ENCODE measurements at places on chromosomes 16 and 17.

DNA sequence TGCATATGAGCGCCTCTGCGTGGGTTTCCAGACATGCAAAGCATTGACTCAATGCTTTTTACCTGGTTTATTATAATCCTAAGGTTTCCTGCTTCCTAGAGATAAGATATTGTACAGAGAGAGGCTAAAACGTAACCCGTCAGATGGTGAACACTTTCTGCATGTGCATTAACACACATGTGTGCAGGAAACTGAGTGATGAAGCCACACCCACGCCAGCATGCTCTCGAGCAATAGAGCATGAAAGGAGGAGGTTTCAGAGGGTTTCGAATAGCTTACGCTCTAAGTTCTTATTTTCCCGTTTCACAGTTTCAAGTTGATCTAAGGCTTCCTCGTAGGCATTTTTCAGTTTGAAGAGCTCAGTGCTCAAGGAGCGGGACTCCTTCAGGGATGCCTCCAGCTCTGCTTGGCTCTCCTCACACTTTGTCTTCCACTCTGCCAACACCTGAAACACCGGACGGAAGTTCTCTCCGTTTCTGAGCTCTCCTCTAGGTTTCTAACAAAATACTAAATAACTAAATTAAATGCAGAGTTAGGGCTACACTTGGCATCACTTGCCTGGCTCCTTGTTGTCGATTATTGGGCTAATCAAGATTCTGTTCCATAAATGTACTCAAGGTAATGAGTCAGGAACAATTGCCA is 23.2 kb downstream of the MYH3 start:
- no peak for DNase-seq

DNA sequence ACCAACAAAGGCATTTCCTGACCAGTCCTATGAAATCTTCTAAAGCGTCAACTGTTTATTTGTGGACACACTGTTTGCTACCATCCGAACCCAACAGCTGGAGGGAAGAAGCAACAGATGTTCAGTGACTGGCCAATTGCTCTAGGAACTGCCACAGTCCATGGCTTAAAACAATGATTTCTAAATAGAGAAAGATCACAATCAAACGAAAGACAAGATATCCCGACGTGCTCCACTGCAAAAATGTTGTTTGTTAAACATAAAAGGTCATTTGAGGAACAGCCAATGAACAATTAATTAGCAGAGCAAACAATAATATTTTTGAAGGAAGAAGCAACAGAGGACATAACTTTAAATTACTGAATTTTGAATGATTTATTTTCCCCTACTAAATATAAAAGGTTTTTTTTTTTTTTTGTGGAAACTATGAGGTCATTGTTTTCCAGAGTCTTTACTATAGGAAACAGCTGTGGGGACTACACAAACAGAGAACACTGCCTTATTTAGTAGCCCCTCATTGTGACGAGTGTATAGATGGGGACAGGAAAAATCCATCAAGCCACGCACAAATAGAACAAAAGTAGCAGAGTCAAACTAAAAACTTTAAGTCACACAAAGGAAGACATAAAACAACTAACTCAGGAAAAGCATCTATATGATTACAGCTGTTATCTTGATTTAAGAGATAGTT is 17.2 kb downstream of the USP31 start:
- no peak for DNase-seq

DNA sequence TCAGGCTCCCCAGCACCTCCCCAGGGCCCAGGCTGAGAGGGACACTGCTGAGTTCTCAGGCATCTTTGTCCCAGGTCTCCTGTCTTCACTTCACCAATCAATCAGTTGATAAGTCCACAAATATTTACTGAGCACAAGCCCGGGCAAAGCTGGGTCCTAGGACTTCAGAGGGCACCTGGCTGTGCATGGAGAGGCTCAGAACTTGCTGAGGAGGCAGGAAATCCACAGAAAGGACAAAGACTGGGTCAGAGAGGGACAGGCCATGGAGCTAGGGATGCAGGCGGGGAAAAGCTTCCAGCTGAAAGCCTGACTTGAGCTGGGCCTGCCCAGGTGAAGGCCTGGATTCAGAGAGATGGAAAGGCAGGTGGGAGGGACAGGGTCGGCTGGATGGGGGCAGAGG is 33.2 kb upstream of the C1QL1 start:
- no peak for DNase-seq

DNA sequence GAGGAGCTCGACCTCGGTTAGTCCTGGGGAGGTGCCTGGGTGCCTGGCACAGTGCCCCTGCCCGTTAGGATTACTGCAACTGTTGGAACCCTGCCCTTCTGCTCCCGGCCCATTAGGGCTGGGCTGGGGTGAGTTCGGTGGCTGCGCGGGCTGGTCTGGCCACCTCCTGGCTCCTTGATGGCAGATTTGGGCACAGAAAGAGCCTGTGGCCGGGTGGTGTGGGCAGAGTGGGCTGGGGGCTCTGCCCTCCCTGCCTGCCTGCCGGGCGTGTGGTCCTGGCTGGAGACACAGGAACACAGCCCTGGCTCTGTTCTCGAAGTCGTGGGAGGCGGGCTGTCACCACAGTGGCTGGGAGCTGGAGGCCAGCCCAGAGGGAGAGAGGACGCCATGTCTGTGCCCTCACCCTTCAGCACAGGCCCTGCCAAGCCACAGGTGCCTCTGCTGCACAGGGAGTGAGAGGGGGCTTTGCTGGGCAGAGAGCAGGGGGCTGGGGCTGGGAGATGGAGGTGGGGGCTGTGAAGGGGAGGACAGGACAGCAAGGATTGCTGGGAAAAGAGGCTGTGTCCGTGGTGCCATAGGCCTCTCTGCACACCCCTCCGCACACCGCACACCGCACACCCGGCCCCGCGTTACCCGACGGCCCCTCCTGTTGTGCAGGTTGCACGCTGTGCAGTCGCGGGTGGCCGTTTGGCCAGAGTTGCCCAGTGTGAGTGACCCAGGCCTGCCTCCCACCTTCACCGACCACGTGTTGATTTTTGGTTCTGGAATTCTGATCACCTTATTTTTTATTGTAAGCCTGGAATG is 236.6 kb upstream of the GSE1 start:
- DNase-seq: no peak

DNA sequence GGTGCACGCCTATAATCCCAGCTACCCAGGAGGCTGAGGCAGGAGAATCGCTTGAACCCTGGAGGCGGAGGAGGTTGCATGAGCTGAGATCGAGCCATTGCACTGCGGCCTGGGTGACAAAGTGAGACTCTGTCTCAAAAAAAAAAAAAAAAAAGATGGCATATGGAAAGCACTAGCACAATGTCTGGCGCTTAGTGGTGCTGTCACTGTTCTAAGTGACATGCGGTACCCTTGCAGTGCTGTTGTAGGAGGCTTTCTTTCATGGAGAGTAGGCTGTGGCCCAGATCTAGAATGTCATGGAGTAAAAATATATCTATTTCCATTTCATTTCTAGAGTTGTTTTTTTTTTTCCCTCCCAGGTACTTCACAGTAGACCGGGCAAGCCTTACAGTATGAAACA is 14.6 kb upstream of the METTL9 start:
- no peak for DNase-seq

GRCh38 chr17:17355426-17355825 is 52.3 kb downstream of the NT5M start:
- DNase-seq: no peak

GRCh38 chr16:66873685-66874055 is 6.6 kb upstream of the PDP2 start:
- no peak for DNase-seq

GRCh38 chr17:64240741-64241347 is 22.2 kb downstream of the TEX2 start:
- no peak for DNase-seq

- DNase-seq: no peak
These were observed 116.5 kb upstream of the AXIN2 start for GRCh38 chr17:65677932-65678331.

GRCh38 chr17:7220593-7221277 is 997 bp downstream of the ACADVL start:
- DNase-seq: no peak

DNA sequence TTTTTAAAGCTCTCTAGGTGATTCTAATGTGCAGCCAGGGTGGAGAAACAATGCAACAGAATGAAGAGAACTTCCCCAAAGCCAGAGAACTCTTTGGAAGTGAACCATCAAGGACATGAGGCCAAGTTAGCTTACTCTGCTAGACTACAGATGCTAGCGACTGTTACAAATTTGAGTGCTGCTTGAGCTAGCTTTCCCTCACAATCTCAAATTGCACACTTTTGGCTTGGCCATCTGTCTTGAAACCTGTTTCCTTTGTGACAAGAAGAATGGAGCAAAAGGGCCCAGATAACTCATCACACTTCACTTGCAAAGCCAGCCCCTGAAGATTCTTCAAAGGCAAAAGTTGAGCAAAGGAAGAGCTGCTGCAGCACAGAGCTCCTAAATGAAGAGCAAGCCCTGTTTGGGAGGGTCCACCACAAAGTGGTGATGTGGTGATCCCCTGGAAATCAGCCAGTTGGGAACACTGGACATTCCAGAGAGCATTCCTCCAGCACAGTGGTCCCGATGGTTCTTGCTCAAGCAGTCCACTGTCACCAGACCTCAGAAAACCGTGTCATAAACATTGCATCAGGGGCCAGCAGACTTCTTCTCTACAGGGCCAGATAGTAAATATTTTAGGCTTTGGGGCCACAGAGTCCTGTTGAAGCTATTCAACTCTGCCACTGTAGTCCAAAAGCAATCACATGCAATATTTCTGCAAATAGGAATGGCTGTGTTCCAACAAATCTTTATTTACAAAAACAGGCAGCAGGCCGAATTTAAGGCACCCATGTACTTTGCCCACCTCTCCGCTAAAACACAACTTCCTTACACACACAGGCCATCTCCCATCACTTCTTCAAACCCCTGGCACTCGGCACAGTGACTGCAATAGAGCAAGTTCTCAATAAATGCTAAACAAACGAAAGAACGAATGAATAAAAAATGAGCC is 21.2 kb downstream of the SLC39A11 start:
- DNase-seq: no peak

DNA sequence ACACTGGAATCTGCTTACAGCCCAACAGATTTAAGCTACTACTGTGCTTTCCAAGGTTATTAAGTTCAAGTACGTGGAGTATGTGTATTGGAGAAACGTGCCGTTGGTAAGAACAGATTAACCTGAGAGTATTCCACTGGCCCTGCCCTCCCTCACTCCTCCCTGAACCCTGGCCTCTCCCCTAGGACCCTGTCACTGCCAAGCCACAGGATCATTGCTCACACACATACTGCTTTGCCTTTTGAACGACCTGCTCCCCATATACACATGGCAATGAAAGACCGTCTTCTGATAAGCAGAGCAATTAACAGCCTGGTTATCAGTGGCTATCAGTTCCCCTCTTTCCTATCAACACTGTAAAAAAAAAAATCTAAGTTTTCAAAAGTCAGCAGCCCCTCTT is 458.9 kb upstream of the DYNLRB2 start:
- DNase-seq: no peak

DNA sequence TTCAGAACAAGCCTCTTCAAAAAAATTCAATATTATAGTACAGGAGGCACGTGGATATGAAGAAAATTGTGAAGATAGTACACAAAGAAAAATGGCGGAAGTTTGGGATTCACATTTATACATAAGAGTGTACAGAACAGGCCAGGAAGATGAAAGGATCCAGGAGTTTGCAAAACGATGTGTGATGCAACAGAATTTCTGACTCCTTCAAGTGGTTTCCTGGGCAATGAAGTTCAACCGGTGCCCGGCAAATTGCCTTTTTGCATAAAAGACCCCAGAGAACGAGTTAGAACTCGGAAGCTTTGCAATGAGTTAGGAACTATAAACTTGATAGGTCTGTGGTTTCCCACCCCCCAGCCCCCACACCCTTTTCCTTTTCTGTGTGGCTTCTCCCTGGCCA is 189.1 kb downstream of the SALL1 start:
- DNase-seq: no peak

- DNase-seq: no peak
These were observed 7.6 kb downstream of the SGCA start for GRCh38 chr17:50173335-50173941.
